A375 (cell line): ENCODE measurements at places on chromosomes 7 and 10. TPM values are rescaled to one million over a fixed set of nuclear protein-coding genes. Genes with fewer than 3 reads are reported as not detected.

FRMPD2 gene
- total RNA-seq = not detected in 2 replicates

RBM20 gene
- total RNA-seq = 0.45 and 0.64 TPM in 2 replicates

FAM24B gene
- 8.2 and 11.4 TPM in 2 replicates for total RNA-seq

GLI3 gene
- total RNA-seq = 4.0 and 5.5 TPM in 2 replicates

PDE6C gene
- total RNA-seq = not detected in 2 replicates

TRIL gene
- total RNA-seq = 0.37 and 0.49 TPM in 2 replicates

HOXA3 gene
- total RNA-seq = 2.5 and 2.6 TPM in 2 replicates

NODAL gene
- not detected in 2 replicates for total RNA-seq

LIPM gene
- total RNA-seq = not detected in 2 replicates

FANK1 gene
- total RNA-seq = 0.85 and 2.8 TPM in 2 replicates

TSPAN13 gene
- total RNA-seq = 24.3 and 28.1 TPM in 2 replicates

GARIN1A gene
- 0.87 and 1.1 TPM in 2 replicates for total RNA-seq

SLC25A13 gene
- total RNA-seq = 19.4 and 22.8 TPM in 2 replicates

SMARCD3 gene
- 15.9 and 16.9 TPM in 2 replicates for total RNA-seq

LRRTM3 gene
- 0.32 TPM in 1 of 2 replicates, not detected in the other for total RNA-seq

PAX4 gene
- not detected in 2 replicates for total RNA-seq

TAS2R3 gene
- 0.11 and 0.16 TPM in 2 replicates for total RNA-seq

AMPH gene
- 0.42 and 1.1 TPM in 2 replicates for total RNA-seq

LRIT1 gene
- total RNA-seq = not detected in 2 replicates

SLC18A3 gene
- not detected in 2 replicates for total RNA-seq
